Large intestine (tissue), 12 donors: ENCODE measurements at places on chromosomes 2 and 18.

DNA sequence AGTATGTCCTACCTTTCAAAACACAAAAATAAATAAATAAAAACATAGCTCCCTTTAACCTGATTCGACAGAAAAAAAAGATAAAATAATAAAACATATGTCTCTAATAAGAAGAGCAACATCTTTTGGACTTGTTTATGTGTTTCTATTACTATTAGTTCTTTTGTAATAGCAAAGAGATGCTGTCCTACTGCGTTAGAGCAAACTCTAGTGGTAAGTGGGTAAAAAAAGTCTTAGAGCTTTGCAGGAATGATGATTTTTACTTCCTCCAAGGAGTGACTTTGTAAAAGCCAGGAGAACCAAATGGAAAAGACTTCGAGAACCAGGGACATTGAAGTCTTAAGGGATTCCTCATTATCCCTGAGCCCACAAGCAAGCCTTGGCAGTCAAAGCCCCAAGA is 450.1 kb downstream of the METTL4 start:
- no peak for DNase-seq

DNA sequence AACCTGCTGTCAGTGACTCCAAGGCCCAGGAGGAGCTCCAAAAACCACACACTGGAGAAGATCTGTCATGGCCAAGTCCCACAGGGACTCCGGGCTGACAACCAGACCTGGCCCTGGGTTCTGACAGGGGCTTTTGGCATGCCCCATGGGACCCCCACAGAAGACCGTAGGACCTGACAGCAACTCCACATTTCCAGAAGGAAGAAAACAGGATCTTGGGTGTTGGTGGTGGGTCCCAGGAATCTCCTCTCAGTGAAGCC is 275.9 kb upstream of the HS6ST1 start:
- no peak for DNase-seq

DNA sequence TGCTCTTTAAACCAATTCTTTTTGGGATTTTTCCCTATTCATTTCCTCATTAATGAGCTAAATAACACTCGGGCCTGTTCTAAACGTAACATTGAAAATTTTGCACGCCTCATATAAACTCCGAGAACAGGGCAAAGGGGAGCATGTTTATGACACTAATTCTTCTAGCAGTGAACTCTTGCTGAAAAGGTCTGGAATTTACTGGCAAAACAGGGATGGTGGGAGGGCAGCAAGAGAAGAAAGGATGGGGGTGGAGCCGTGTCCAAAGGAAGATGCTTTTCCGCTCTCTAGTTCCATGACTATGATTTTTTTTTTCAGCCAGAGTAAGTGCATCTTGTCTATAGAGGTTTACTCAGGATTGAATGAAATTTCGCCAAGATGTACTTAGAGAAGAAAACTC is 50.0 kb upstream of the IL1R1 start:
- DNase-seq: no peak

DNA sequence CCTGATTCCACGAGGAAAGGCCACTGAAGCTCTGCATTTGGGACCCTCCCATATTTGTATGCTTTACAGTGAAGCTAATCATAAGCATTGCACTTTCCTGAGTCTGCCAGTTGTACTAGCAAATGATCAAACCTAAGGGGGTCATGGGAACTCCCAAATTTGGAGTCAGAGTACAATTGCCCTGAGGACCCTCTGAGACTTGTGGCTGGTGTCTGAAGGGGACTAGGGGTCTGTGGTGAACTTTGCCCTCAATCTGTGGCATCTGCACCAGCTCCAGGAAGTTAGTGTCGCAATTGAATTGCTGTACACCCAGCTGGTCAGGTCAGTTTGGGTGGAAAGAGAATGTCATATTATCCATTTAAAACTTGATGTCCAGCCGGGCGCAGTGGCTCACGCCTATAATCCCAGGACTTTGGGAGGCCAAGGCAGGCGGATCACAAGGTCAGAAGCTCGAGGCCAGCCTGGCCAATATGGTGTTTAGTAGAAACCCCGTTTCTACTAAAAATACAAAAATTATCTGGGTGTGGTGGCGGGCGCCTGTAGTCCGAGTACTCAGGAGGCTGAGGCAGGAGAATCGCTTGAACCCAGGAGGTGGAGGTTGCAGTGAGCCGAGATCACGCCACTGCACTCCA is 18.1 kb downstream of the SOWAHC start:
- peak; percentile 69 for DNase-seq

GRCh38 chr2:149160701-149161217 is 122.3 kb downstream of the LYPD6B start:
- DNase-seq: no peak

DNA sequence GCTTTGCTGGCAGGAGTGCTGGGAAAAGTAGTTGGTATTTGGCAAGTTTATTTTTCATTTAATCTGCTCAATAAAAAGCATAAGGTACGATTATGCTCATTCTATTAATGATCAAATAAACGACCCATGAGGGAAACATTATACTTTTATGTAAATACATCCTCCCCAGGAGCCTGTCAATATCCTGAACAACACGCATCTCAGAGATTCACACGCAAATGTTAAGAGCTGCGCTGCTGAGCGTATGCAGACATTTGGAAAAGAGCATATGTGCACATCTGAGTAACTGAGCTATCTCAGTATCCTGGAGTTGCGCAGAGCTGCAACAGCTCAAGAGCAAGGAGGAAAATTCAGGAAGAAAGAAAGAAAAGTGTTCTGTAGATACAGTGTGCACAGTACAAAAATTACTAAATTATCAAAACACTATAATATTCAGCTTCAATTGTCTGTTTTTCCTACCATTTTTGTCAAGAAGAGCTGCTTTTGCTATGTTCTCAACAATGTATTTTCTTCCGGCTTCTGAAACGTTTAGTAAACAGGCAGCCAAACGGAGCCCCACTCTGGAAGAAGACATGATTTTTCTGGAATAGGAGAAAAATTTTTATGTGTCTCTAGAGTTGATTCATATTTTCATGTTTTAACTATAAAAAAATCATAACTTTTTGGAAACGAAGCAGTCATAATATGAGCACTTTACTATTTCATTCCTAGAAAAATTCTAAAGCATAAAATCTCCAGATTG is 2.4 kb downstream of the FTCDNL1 start:
- no peak for DNase-seq

GRCh38 chr2:53768242-53768542 is 588 bp downstream of the CHAC2 start:
- DNase-seq: no peak

DNA sequence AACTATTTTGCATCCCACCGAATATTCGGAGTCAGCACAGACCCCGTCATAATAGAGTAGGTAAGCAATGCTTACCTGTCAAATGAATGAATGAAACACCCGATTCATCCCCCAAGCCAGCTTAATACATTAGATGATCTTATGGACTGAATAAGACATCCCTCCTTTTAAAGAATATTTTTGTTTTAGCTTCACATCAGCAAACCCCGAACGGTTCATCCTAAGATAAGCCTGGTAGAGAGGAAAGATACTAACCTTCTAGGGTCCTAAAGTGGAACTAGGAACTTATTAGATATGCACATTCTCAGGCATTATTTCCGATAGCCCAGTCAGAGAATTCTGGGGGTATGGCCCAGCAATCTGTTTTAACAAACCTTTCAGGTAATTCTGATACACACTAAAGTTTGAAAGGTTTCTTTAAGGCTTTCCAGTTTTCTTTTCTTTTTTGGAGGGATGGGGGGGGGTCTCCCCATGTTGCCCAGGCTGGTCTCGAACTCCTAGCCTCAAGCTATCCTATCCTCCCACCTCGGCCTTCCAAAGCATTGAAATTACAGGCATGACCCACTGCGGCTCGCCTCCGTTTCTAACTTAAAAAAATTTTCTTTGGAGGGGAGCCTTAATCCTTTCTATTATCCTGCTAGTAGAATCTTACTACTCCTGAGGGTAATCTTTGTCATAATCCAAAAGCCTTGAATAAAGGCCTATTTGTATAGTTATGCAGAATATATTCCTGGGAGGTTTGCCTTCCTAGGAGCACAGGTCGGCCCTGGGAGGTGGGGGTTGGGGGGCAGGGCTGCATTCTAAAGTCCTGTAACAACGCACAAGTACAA is 1.0 kb upstream of the ACTR3 start:
- peak; percentile 52 for DNase-seq
